Stimulated activated CD8-positive, alpha-beta memory T cell treated with anti-CD3 and anti-CD28 coated beads, Interleukin-2, amount 100 ng/mL, for 1 hour (primary cell): ENCODE measurements at places on chromosomes 4 and X.
A peak's percentile ranks its signal among the peaks of the same experiment; 100 is the strongest.

- no peak for DNase-seq
Observed at GRCh38 chr4:121324331-121324730, 56.5 kb downstream of the QRFPR start.

DNA sequence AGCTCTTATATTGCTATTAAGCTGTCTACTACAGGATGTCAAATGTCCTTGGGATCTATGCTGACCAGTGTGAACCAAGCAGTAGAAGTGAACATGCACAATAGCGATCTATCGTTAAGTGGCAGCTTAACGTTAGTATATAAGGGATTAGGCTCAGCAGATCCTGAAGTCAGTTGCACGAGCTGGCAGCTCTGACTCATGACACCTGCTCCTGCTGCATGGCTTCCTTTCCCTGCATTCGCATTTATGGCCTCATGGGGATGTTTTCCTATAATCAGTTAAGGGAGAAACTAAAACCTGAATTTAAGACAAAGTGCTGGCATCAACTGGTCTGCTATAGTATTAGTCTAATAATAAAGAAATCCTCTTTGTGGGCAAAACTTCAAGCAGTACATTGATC, 12.7 kb upstream of the MCUB start:
- no peak for DNase-seq

DNA sequence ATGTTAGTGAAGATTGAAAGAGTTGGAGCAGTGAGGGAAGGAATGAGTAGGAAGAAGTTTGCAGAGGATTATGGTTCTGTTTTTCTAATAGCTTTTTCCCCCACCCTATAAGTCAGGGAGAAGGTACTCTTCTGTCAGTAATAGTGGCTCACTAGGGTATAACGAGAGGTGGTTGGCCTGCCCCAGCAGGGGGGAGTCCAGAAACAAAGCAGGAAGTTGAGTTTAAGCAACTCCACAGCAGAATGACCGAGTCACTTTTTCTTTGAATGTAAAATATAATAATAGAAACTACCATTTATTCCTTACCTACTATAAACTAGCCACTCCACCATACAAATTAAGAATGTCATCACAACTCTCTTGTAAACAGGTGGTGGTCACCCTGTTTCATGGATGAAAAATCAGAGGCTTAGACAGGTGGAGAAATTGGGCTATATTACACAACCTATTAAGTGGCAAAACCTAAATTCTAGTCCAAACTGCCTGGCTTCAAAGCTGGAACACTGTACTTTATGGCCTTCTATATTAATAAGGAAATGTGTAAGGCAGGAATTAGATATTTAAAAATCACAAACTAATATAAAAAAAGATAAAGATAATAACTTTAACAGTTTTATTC, 21.9 kb downstream of the AP1AR start:
- DNase-seq: no peak

DNA sequence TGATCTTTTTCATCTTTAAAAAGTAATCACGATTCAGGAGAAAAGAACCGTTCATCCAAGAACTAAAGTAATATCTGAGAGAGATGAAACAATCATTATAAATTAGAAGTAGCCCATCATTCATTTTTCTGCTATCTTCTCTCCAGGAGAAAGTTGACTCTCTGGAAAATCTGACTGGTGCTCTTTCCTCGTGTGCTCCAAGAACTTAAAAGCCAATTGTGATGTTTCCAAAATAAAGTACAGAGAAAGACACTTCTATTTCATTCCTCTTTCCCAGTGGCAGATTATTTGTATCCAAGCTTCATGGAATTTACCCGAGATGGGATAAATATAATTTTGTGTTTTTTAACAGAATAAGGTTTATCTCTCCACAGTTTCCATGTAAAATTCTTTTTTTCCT, 212.5 kb upstream of the NOCT start:
- DNase-seq: no peak

GRCh38 chr4:102500352-102500695, 835 bp upstream of the NFKB1 start:
- peak; percentile 14 for DNase-seq

DNA sequence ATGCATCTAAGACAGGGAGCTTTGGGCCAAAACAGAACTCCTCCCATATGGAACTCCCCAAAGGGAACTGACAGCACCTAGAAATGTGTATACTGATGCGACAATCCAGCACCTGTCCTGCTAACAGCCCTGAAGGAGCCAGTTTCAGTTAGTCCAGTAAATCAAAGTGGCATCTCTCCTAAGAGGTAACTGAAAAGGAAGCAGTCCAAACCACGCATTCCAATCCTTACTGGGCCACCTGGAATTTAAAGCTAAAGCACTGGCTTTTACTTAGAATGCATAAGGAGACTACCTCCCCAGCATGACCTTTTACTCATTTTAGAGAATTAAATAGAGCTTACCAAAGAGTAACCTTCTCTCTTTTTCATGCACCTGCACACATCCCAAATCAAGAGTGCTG, 586.8 kb upstream of the PITX2 start:
- DNase-seq: no peak

- DNase-seq: peak; percentile 17
Observed at GRCh38 chrX:19382555-19383145, 38.9 kb downstream of the PDHA1 start.

GRCh38 chrX:9728261-9728660, 37.4 kb downstream of the GPR143 start:
- no peak for DNase-seq

DNA sequence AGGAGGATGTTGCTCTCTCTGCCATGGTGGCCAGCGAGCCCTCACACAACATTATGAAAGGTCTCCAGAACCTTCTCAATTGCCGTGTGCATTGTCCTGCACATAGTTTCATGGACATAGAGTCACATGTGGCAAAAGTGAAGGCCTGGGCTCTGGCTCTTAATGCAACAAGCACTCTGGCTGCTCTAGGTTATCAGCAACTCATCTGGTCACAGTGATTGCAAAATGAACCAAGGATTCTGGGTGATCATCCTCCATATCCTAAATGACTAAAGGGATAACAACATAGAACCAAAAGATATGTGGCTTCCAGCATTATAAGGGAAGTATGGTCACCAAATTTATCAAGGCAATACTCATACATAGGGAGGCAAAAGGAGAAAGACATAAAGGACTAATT, 175.2 kb downstream of the MGST2 start:
- no peak for DNase-seq

- no peak for DNase-seq
Observed at GRCh38 chr4:136383082-136383481, 1149.2 kb downstream of the PCDH18 start.

DNA sequence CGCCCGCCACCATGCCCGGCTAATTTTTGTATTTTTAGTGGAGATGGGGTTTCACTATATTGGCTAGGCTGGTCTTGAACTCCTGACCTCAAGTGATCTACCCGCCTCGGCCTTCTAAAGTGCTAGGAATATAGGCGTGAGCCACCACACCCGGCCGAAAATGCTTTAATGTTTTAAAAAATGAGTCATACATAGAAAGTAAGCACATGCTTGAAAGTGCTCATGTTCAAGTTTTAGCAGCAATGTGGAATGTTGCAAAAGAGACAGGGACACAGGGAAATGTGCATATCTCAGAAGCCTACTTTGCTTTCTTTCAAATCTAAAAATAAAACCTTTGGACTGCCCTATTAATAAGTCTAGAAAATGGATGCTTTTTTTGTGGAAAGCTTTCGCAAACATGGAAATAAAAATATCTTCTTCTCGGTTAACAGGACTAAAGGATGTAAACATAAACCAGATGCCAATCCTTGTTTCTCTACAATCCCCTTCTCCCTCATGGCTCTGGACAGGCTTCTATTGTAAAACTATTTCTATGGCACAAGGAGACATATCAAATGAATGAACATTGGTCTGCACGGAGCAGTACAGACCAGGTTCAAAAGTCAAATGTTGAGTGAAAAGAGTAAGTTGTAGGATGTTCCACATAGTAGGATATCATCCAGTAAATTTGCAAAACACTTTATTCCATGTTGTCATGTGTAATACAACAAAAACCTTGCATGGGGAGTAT, 15.0 kb downstream of the MECP2 start:
- no peak for DNase-seq

GRCh38 chrX:74453178-74453577, 31.9 kb downstream of the SLC16A2 start:
- no peak for DNase-seq

GRCh38 chrX:80812176-80812575, 2.5 kb upstream of the BRWD3 start:
- DNase-seq: no peak

DNA sequence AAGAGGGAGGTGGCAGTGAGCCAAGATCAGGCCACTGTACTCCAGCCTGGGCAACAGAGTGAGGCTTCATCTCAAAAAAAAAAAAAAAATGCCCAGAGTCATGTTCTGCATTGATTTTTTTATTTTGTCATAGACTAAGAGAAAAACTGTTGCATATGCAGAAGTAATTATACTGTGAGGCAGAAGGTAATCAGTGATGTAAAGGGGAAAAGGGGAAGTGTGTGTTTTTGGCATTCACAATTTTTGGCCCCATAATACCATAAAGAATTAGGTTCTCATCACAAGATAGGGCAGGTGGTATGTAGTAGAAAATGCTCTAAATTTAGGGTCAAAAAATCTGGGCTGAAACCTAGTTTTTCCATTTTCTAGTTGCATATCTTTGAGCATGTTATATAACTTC, 47.3 kb upstream of the GAB1 start:
- no peak for DNase-seq

- DNase-seq: no peak
Observed at GRCh38 chrX:9611436-9612145, 146.7 kb downstream of the TBL1X start.

DNA sequence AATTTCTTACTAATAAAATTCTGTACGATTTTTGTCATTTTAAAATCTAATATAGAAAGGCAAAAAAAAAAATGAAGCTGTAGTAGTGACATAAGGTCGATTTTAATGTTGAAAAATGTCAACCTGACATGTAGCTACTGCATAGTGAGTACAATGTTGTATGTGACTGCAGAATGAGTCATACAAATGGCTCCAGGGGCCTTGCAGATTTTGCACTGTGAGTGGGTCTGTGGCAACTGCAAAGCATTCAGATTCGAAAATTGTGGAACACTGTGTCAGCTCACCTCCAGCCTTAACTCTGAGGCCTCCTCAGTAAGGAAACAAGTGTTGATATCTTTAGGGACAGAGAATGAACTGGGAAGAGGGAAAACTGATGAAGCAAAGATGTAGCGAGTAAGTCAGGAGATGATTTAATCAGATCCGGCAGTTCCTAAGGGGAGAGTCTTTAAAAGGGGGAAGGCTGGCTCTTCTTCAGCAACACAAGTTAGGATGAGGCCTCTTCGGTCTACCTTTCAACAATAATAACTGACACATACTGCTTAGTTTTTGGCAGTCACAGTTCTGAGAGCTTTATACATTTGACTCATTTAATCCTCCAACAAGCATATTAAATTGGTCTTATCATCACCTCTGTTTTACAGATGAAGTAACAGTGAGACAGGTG, 24.9 kb downstream of the TKTL2 start:
- DNase-seq: no peak

DNA sequence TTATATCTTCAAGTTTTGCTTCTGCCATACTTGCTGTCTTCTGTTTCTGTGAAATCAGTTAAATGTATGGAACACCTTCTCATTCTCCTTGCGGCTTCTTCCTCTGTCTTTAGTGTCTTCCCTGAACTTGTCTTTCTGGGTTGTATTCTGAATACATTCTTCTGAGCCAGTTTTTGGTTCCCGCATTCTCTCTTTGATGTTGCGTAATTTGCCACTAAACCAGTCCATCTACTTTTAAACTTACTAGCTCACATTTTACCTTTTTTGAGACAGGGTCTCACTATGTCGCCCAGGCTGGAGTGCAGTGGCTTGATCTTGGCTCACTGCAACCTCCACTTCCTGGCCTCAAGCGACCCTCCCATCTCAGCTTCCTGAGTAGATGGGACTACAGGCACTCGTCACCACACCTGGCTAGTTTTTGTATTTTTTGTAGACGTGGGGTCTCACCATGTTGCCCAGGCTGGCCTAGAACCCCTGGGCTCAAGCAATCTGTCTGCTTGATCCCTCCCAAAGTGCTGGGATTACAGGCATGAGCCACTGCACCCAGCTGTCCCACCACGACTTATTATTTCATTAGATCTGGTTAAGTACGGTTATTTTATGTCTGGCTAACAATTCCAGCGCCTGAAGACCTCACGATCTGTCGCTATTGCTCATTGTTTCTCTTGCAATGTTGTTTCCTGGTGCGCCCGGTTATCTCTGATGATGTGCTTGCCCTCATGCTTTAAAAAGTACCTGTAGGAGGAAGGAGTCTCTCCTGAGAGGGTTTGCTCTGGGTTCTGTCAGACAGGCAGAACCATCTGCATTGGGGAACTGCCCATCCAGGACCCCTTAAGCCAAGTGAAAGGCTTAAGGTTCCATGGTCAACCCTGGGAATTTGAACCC, 9.8 kb upstream of the FAM3A start:
- DNase-seq: no peak

GRCh38 chr4:1237981-1238675, 10.8 kb downstream of the CTBP1 start:
- no peak for DNase-seq

DNA sequence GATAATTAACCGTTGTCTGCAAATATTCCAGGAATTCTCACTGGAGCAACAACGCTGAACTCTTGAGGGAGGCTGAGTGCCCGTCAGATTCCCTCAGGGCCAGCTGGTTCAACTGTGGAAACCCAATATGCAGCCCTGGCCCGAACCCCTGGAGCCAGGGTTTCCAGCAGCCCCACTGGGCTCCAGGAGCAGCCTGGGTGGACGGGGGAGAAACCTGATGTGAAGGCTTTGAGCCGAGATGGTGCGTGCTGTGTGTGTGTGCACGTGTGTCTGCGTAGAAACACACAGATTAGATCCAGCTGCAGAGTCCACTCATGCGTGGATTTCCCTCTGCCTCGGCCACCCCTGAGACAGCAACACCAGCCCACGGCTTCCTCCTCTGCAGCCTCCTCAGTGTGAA, 19.4 kb upstream of the SLC25A6 start:
- no peak for DNase-seq

- no peak for DNase-seq
Observed at GRCh38 chrX:118062817-118063615, 53.6 kb downstream of the KLHL13 start.

DNA sequence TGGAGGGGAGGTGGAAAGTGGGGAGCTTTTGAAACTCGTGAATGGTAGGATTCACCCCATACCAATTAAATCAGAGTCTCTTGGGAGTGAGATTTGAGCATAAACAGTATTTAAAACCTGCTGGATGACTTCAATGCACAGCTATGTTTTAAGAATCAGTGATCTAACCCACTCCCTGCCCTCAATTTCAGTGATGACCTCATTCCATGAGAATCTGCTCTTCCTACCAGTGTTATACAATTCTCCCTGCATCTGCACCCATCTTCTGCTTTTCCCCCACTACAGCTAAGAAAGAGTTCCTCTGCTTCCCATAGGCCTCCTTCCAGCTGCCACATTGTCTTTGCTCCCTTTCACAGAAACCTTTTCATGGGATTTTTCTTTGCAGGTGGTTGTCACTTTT, 18.3 kb upstream of the H2AZ1 start:
- no peak for DNase-seq

GRCh38 chr4:72084587-72085011, 52.8 kb downstream of the NPFFR2 start:
- DNase-seq: no peak

- no peak for DNase-seq
Observed at GRCh38 chr4:69909195-69909594, 21.7 kb upstream of the CSN1S1 start.

GRCh38 chrX:18895189-18895951, 88.5 kb downstream of the PHKA2 start:
- no peak for DNase-seq
